Jurkat, Clone E6-1 (cell line): ENCODE measurements at places on chromosomes 5 and 9.

DNA sequence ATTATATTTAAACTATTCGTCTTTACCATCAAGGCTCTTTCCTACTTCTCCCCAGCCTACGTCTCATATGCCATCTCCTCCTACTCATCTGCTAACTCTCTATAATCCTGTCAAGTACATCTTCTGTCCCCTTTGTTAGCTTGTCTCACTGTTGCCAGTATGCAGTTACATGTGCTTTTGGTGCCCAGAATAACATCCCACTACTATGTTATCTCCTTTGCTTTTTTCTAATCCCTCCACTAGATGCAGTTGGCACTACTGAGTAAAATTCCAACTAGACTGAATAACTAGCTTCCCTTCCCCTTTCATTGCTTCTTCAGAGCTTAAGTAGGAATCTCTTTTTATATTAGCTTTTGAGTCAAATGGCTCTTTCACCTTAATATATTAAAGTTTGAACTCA, 3.0 kb upstream of the ARRDC3 start:
- no peak for DNase-seq

GRCh38 chr5:124352312-124352711, 394.1 kb downstream of the ZNF608 start:
- no peak for DNase-seq

- DNase-seq = no peak
These were observed 3.4 kb downstream of the C5orf58 start for GRCh38 chr5:170235876-170236864.

GRCh38 chr5:14036514-14036913, 92.0 kb upstream of the DNAH5 start:
- no peak for DNase-seq

DNA sequence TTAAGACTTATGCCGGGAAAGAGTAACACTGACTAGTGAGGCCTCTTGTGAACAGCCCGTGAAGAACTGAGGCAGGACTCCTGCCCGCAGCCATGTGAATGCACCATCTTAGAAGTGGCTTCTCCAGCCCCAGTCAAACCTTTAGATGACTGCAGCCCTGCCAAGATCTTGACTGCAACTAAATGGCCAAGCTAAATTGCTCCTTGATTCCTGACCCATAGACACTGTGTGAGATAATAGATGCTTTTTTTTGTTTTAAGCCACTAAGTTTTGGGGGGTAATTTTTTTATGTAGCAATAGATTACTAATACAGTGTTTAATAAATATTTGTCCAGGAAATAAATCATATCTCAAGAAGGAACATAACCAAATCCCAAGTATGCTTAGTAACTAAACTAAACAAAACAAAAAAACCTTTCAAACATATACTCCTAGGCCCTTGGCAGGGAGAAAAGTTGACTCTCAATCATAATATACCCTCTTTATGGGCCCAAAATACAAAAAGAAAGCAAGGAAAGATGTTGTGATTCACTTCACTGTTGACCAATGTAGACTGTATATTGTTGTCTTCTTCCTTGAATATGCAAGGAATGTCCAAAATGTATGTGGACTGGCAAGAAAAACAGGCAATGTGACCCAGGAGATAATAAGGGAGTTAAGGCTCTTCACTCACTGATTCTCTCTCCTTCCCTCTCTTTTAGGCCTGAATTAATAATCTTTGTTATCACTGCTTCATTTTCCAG, 79.7 kb upstream of the ZNF366 start:
- no peak for DNase-seq

DNA sequence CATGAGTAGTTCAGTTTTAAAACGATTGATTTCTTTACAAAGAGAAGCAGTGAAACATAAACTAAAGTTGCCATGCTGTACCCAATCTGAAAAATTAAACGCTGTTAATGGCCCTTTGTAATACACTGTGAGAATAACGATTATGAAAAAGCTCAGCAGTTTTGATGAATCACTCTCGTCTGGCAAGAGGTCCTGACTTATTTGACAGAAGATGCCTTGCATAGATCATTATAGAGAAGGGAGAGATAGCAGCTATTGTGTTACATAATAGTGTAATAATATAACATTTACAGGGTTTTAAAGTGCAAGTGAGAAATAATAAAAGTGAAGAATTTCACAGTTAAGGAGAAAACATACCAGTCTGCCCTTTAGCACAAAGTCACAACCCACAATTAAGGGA, 361.5 kb upstream of the CDH10 start:
- no peak for DNase-seq

GRCh38 chr5:177447066-177447610, 524 bp downstream of the PRR7 start:
- DNase-seq = peak; percentile 75

DNA sequence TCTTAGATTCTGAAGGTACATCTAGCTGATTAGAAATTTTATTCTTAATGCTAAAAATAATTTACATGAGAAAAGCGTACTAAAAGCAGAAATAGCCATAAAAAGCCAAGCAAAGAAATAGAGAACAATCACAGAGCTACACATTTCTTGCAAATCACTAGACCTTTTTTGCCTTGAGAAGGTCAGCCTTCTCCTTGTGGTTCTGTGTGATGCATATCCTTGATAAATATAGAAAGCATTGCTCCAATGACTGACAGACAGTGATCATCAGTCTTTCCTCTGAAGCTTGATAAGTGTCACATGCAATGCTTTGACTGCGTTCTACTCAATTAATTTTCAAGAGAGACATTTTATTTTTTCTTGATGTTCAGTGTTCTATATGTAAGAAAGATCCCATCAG, 226.9 kb downstream of the CEMIP2 start:
- DNase-seq = no peak

- DNase-seq = no peak
These were observed 32.0 kb downstream of the SLC46A2 start for GRCh38 chr9:112858625-112859147.

- no peak for DNase-seq
These were observed 350.0 kb downstream of the DEPDC1B start for GRCh38 chr5:60349891-60350415.

- DNase-seq = no peak
These were observed 125.6 kb downstream of the PAPPA start for GRCh38 chr9:116279230-116279629.

GRCh38 chr5:151924564-151925301, at the start of gene GLRA1:
Gene GLRA1, minus strand, starts transcription at chr5:151924851. Its CDS starts 302 bp downstream, at chr5:151924549.
- peak; percentile 44 for DNase-seq

- DNase-seq = no peak
These were observed 359.1 kb upstream of the IRX4 start for GRCh38 chr5:2241842-2242241.

GRCh38 chr5:122358372-122358979, 46.4 kb downstream of the SNCAIP start:
- no peak for DNase-seq

GRCh38 chr5:79133121-79133656, 21.6 kb downstream of the BHMT start:
- DNase-seq = peak; percentile 54

DNA sequence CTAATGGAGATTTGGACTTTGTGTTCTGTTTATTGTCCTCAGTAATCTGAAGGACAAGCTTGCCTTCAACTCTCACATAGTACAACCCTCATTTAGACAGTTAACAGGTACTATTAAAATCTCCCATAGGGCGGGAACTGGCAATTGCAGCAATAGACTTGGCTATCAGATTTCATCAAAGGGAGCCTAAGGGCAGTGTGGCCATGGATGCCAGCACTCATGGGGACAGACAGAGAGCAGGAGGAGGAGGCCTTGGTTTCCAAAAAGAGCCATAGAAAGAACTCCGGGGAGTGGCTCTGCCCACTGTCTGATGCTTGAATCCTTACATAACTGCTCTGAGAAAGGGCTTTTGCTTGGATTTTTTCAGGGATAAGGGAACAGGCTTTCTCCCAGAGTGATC, 6.8 kb downstream of the SLC36A1 start:
- DNase-seq = no peak
